ENCODE measurements at places on chromosomes 2 and 18.

GRCh38 chr18:12307701-12308385 lies at the start of gene TUBB6:
TUBB6 (plus strand) TSS chr18:12308241; CDS start chr18:12308293, 52 bp downstream.
- DNase-seq: no peak

GRCh38 chr18:11327391-11328009 lies 178.1 kb upstream of the PIEZO2 start:
- DNase-seq: no peak

- no peak for DNase-seq
Observed at GRCh38 chr2:157923598-157924217, 47.6 kb upstream of the ACVR1 start.

GRCh38 chr2:117027646-117028045 lies 786.8 kb upstream of the DDX18 start:
- no peak for DNase-seq

DNA sequence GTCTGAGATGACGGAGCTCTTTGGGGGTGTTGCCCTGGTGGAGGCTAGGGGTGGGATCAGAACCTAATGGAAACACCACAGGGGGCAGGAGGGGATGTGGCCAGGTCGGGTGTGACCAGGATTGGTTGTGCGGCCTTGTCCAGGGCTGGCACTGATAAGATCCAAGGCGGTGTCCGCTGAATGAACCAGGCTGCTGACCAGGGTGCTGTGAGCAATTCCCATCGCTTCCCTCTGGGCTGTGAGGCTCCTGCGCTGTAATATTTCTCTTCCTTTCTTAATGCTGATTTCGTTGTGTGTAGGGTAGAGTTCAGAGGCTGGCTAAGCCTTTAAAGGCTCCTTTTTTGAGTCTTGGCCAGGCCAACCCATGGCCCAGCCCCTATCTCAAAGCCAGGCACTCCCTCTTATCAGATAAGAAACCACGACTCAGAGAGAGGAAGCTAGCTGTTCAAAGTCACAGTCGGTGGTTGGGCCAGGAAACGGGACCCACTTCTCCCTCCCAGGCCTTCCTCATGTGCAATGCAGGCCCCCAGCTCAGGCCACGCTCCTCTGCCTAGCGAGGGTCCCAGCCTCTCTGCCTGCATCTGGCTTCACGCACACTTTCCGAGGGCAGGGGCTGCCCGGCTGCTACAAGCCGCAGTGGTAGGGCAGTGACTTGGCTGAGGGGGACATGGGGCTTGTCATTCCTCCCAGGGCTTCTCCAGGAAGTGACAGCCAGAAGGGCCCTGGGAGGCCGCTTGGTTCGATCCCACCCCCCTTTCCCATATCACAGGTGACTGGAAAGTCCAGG lies 26.0 kb upstream of the FOSL2 start:
- DNase-seq: peak; percentile 71

DNA sequence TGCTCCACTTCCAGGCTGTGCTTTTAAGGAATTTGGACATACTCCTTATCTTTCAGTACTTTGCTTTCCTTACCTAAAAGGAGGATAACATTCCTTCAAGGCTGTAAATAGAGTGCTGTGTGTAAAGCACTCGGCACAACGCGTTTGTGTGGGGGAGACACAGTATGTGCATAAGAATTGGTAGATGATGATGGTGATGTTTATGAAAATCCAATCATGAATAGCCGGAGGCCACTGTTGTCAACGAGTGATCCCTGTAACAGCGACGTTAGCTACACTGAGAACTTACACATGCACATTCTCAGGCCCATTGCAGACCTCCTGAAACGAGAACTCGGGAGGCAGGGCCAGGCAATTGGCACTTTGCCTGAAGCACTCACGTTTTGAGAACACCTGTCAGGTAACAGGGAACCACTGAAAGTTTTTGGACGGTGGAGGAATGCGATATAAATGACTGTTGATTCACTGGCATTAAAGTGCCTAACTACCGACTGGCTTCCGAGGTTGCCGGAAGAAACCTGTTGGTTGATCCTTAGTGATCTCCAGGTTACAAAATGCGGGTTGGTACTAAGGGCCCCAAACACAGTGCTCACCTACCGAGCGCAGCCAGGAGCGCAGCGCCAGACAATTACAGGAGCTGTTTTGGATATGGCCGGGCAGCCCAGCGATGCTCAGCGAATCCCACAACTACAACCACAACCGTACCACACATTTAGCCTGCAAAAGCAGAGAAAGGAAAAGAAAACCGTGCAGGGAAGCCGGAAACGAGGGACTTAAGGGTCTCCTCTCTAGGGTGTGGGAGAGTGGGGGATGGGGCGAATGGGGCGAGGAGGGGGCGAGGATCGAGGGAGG lies 1.0 kb upstream of the MAP4K4 start:
- no peak for DNase-seq

Measured in CD4-positive, alpha-beta T cell treated with Interleukin-2 at 100 ng/mL for 4 hours (primary cell).